Aorta (tissue), 5 donors: ENCODE measurements at places on chromosomes 6 and 20.

DNA sequence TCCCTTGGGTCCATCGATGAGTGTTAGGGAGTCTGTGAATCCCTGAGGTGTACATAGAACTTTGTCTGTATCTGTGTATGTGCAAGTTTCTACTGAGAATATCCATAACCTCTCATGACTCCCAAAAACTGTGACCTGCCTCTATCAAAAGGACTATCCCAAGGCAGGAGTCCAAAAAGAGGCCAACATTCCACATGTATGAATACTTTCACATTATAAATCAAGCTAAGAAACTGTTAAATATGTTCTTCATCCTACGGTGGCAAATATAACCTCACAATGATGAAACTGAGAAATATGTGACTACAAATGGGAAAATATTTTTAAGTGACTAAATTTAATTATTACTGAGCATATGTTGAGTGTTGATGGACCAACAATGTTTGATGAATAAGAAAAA, 16.1 kb upstream of the STX11 start:
- DNase-seq = no peak
- no peaks in the 10 kb centered on the region for H3K27me3 ChIP-seq
- H3K36me3 ChIP-seq = no peaks in the 10 kb centered on the region
- H3K4me3 ChIP-seq = no peak overlapping the region
- no peaks in the 10 kb centered on the region for H3K4me1 ChIP-seq
- no peak overlapping the region for H3K27ac ChIP-seq

GRCh38 chr20:5181492-5181891, 54.7 kb downstream of the CDS2 start:
- H3K27ac ChIP-seq = peak overlapping the region; percentile 94
- H3K27me3 ChIP-seq = no peaks in the 10 kb centered on the region
- peak overlapping the region; percentile 24 for H3K4me3 ChIP-seq
- peaks cover 13% of the 10 kb centered on the region for H3K36me3 ChIP-seq
- peaks cover 5% of the 10 kb centered on the region for H3K4me1 ChIP-seq

- H3K4me1 ChIP-seq = no peaks in the 10 kb centered on the region
- DNase-seq = peak; percentile 79
- H3K4me3 ChIP-seq = peak within 1 kb of the TSS; percentile 95
- no peaks in the 10 kb centered on the region for H3K27me3 ChIP-seq
These were observed at the start of gene TRIM38 for GRCh38 chr6:25962149-25963127. Gene TRIM38, plus strand, starts transcription at chr6:25962802. Its CDS starts 3,721 bp downstream, at chr6:25966523.

GRCh38 chr20:35084998-35085397, 7.6 kb downstream of the TRPC4AP start:
- H3K36me3 ChIP-seq = no peaks in the 10 kb centered on the region
- no peak overlapping the region for H3K4me3 ChIP-seq
- H3K27ac ChIP-seq = no peak overlapping the region
- peaks cover 2% of the 10 kb centered on the region for H3K4me1 ChIP-seq
- no peak for DNase-seq

DNA sequence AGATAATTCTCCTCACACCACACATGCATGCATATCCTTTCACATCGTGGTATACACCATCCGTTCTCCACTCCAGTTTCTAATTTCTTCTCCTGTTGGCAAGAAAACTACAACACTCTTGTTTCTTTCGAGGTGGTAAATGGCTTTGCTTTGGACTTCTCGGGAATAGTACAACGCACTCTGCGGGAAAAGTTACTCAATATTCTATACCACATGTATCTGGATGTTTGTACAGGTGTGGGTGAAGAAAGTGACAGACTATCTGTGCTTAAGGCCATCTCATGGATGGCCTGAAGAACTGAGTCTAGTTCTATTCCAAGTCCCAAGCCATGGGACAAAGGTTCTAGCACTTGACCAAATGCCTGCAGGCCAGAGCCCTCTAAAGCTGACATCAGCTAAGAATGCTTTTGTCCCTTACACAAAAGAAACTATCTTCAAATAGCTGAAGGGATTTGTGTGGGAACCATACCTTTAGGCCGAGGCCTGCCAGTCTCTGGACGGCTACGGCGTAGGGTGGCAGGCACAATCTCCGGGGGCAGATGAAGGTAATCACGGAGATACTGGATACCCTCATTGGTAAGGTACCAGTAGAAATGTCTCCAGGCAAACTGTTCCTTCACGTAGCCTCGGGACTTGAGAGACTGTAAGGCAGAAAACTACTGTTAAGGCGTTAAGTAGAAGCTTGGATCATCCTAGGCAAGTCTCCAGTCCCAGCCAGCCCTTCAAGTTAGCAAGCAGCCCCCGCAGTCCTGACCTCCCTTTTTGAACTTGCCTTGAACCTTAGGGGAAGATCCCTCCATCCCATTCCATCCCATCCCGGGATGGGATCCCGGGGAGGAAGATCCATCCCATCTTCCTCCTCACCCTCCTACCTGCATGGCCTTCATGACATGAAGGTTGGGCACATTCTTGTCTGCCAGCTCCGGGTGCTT, 1.4 kb downstream of the RPS10 start:
- no peaks in the 10 kb centered on the region for H3K27me3 ChIP-seq
- H3K36me3 ChIP-seq = no peaks in the 10 kb centered on the region
- no peak overlapping the region for H3K27ac ChIP-seq
- H3K4me3 ChIP-seq = no peak overlapping the region
